ENCODE measurements at places on chromosomes 4 and X. TPM values are rescaled to one million over a fixed set of nuclear protein-coding genes. Genes with fewer than 3 reads are reported as not detected.

Gene TFDP3
- total RNA-seq = not detected

Gene PFKFB1
- total RNA-seq = 0.75 TPM

Gene ZBED1
- 36.3 TPM for total RNA-seq

Gene REPS2
- 9.2 TPM for total RNA-seq

Gene RNF128
- total RNA-seq = not detected

Gene ABLIM2
- 2.8 TPM for total RNA-seq

Gene BTC
- not detected for total RNA-seq

Data from natural killer cell (primary cell).